ENCODE measurements at places on chromosomes 2 and 18.

DNA sequence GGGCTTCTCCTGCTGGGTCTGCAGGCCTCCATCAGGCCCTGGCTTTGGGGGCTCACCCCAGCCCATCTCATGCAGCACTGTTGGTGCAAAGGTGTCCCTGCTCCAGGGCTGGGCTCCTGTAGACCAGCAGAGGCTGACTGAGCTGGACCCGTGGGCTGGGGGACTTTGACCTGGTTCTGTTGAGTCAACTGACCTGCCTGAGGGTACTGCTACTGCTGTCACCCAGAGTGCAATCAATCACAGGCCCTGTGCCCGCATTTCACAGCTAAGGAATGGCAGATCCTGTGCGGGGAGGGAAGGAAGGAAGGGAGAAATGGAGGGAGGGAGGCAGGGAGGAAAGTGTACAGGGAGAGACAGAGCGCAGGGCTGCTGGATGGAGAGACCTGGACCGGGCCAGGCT, 136.8 kb downstream of the TPO start:
- no peak overlapping the region for H3K27ac ChIP-seq
- H3K27me3 ChIP-seq = no peaks in the 10 kb centered on the region
- H3K36me3 ChIP-seq = no peaks in the 10 kb centered on the region
- no peak for DNase-seq
- H3K4me1 ChIP-seq = no peaks in the 10 kb centered on the region

GRCh38 chr18:48055351-48055750, 124.9 kb upstream of the SMAD2 start:
- H3K4me3 ChIP-seq = no peak overlapping the region
- DNase-seq = no peak
- no peaks in the 10 kb centered on the region for H3K4me1 ChIP-seq
- H3K27ac ChIP-seq = no peak overlapping the region
- H3K36me3 ChIP-seq = no peaks in the 10 kb centered on the region
- H3K27me3 ChIP-seq = no peaks in the 10 kb centered on the region

- no peak for DNase-seq
- H3K27me3 ChIP-seq = no peaks in the 10 kb centered on the region
- no peaks in the 10 kb centered on the region for H3K36me3 ChIP-seq
Measured at GRCh38 chr2:187136646-187137045, 287.7 kb upstream of the ZSWIM2 start.

GRCh38 chr2:76998152-76998551, 524.0 kb downstream of the LRRTM4 start:
- H3K4me1 ChIP-seq = no peaks in the 10 kb centered on the region
- H3K4me3 ChIP-seq = no peak overlapping the region
- no peak overlapping the region for H3K27ac ChIP-seq
- H3K27me3 ChIP-seq = no peaks in the 10 kb centered on the region
- no peak for DNase-seq
- no peaks in the 10 kb centered on the region for H3K36me3 ChIP-seq

- H3K4me1 ChIP-seq = peaks cover 5% of the 10 kb centered on the region
- no peak overlapping the region for H3K4me3 ChIP-seq
- no peak for DNase-seq
- no peaks in the 10 kb centered on the region for H3K36me3 ChIP-seq
Measured at GRCh38 chr2:236452238-236452637, 117.4 kb upstream of the ACKR3 start.

All from thoracic aorta (tissue), 2 donors.